IMR-90 (cell line): ENCODE measurements at places on chromosomes 13 and 19. TPM values are rescaled to one million over a fixed set of nuclear protein-coding genes. Genes with fewer than 3 reads are reported as not detected.

The PEPD gene
- polyA plus RNA-seq, result 88.4 and 94.4 TPM in 2 replicates

The CGB8 gene
- polyA plus RNA-seq, result 0.47 and 0.48 TPM in 2 replicates

The PNMA8A gene
- polyA plus RNA-seq, result 0.73 and 0.77 TPM in 2 replicates

The EPS8L1 gene
- 2.9 and 3.1 TPM in 2 replicates for polyA plus RNA-seq

The TLE6 gene
- polyA plus RNA-seq, result 0.17 TPM in 1 of 2 replicates, not detected in the other

The CD177 gene
- 0.14 and 0.17 TPM in 2 replicates for polyA plus RNA-seq

DNA sequence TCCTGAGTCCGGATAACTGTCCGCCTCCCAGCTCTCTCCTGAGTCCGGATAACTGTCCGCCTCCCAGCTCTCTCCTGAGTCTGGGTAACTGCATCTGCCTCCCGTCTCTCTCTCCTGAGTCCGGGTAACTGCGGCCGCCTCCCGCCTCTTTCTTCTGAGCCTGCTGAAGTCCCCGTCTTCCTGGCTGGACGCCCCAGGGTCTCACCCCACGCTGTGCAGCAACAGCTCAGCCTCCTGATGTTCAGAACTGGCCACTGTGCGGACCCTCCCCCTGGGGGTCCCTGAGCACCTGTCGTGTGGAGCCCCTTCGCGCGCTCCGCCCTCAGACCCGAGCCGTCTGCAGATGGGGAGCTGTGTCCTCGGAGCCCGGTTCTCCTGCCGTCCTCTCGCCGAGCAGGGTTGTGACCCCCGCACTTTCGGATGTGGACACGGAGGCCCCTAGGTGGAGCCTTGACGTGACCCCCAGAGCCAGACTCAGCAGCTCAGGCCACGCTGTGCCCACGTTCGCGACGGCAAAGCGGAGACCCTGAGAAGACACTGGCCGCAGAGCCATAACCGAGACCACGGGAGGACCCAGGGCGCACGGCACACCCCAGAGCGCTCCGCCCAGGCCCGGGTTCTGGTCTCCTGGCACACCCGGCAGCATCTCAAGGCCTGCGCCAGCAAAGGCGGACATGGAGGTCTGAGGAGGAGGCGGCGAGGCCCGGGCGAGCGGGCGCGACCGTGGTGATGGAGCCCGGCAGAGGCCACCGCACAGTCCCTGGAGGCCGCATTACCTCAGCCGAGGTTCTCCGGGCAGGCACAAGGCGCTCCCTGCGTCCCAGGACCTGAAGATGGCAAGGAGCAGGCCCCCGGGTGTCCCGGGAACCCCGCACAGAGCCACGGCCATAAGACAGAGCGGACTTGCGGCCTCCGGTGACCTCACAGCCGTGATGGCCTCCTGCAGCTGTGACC is 15.9 kb downstream of the SBNO2 start:
- DNase-seq, result no peak

DNA sequence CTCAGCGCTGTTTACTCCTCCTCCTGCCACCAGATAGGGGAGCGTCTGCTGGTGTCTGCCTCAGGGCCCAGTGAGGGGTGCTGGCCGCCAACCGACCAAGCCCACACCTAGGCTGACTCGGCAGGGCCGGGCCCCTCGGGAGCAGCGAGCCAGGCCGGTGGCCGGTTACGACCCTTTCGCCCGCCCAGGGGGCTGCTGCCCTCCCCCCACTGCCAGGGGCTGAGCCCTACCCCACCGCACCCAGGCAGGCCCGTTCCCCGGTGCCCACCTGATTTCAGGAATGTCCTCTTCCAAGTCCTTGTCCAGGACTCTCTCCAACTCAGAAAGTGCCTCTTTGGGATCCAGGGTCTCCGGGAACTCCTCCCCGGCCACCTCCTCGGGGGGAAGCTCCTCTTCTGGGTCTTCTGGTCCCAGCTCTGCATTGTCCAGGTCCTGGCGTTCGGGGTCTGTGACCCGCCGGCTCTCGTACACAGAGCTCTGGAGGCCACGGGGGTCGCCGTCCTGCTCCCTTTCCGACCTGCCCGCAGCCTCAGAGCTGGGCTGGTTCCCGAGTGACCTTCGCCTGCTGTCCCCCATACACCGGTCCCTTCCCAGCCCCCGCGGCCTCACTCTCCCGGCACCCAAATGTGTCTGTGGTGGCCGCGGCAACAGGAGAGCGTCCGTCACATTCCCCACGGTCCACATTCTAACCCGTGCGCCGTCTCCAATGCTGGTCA is 31.0 kb upstream of the MIER2 start:
- no peak for DNase-seq

DNA sequence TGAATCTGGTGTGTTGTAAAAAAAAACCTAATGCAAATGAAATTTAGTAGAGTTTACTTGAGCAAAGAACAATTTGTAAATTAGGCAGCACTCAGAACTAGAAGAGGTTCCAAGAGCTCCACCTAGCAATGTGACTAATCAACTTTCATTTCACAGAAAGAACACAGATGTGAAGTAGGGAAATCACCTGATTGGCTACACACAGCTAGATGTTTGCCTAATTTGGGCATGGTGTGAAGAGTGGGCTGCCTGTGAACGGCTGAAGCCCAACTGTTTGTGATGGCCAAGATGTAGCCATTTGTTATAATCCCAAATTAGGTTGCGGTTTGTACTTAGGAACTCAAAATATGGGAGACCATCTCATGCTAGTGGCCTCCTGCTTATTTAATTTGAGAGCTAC is 724.4 kb upstream of the SLITRK5 start:
- no peak for DNase-seq

GRCh38 chr19:38661136-38661535 is 13.7 kb downstream of the ACTN4 start:
- DNase-seq, result no peak

GRCh38 chr13:30957258-30957943 is 24.9 kb downstream of the TEX26 start:
- no peak for DNase-seq

DNA sequence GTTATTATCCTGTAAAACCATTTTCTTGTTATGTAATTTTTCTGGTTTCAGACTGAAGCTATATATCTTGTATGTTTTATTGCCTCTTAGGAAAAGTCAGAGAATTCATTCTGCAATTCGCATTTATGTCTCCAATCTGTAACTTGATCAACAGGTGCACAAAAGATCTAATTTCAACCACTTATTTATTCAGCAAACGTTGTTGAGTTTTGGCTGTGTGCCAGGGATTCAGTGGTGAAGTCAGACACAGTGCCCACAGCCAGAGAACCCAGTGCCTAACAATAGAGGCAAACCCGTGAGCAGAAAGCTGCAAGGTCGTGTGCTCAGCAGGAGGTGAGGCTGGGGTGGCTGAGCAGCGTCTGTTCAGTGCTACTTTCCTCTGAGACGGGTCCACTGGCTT is 119.5 kb upstream of the MCF2L start:
- DNase-seq, result peak; percentile 16

- DNase-seq, result no peak
These were observed 281.6 kb downstream of the DNAJC15 start for GRCh38 chr13:43304945-43305344.

GRCh38 chr19:51621178-51621577 is 9.0 kb downstream of the SIGLEC5 start:
- no peak for DNase-seq

- DNase-seq, result peak; percentile 75
These were observed at the start of the genes BRME1 and CC2D1A for GRCh38 chr19:13905634-13906520. BRME1 (minus strand) TSS chr19:13906117; CDS start chr19:13904892, 1,225 bp downstream. CC2D1A (plus strand) TSS chr19:13906201; CDS start chr19:13906442, 241 bp downstream.

- DNase-seq, result peak; percentile 36
These were observed 20.2 kb downstream of the CERS1 start for GRCh38 chr19:18875726-18876125.
